Stimulated activated CD8-positive, alpha-beta memory T cell treated with anti-CD3 and anti-CD28 coated beads, Interleukin-2, amount 100 ng/mL, for 1 hour (primary cell): ENCODE measurements at places on chromosomes 16 and 17.

DNA sequence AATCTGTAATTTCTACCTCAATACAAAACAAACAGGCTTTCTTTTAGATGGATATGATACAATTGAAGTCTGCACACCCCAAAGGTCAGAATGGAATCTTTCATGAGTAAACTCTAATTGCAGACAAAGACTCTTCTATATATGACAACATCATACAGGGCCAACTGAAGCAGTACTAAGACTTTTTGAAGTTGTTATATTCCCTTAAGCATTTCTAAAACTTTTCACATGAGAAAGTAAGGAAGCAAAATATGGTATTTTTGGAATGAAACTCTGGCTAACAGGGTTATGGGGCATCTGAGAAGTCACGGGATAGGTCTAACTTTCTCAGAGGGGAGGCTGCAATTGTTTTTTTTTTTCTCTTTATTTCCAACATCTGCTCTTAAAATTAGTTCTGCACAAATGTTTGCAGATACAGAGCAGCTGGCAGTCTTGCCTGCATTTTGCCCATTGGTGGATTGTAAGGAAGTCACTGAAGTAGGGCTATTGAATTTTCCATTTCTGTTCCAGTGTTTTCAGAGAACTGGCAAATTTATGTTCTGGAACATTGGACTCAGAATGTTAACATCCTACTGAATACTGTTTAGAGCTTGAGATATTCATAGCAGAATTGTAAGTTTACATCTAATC lies 59.1 kb downstream of the SSH2 start:
- no peak for DNase-seq

DNA sequence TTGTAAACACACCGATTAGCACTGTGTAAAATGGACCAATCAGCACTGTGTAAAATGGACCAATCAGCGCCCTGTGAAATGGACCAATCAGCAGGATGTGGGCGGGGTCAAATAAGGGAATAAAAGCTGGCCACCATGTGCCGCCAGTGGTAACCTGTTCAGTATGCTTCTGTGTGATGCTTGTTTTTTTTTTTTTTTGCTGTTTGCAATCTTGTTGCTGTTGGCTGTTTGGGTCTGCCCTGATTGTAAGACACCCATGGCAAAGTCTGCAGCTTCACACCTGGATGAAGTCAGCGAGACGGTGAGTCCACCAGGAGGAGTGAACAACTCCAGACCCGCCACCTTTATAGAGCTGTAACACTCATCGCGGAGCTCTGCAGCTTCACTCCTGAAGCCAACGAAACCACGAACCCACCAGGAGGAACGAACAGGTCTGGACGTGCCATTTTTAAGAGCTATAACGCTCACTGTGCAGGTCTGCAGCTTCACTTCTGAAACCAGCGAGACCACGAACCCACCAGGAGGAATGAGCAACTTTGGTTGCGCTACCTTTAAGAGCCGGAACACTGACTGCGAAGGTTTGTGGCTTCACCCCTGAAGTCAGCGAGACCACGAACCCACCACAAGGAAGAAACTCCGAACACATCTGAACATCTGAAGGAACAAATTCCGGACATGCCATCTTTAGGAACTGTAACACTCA lies 85.0 kb upstream of the MED9 start:
- DNase-seq, result no peak

- no peak for DNase-seq
Observed at GRCh38 chr16:53369921-53370320, 64.3 kb upstream of the RBL2 start.

DNA sequence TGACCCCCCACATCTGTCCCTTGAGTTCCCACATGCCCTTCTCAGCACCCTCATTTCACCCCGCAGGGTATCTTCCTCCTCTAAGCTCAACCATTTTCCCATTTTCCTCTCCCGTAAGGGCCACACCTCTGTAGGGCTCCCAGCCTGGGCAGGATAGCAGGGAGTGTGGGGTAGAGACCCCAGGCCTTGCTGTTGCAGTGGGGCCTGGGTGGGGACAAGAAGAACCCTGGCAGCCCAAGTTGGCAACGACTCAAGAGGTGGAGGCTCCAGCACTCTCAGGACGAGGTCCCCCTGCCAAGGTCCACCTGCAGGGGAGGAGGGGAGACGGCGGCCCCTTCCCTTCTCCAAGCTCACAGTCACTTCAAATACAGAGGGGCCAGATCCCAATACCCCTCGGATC lies 2.0 kb upstream of the TMEM92 start:
- DNase-seq, result no peak

DNA sequence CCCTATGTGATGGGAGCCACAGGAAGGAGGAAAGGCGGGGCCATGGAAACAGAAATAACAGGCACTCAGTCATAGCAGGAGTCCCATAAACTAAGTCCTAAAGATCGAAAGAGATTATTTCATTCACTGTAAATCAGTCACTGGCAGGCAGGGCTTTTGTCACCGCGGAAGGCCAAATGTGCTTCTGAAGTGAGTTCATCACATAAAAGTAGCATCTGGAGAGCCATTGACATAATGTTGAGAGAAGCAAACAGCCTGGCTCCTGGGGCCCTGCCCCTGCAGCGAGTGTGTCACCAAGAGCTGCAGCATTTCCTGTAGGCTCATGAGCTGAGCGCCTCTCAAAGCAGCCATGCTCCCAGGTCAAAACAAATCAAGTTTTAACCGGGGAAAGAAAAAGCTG lies 476.2 kb downstream of the HAPSTR1 start:
- DNase-seq, result no peak

- no peak for DNase-seq
Observed at GRCh38 chr17:18257982-18258355, 569 bp downstream of the FLII start.

DNA sequence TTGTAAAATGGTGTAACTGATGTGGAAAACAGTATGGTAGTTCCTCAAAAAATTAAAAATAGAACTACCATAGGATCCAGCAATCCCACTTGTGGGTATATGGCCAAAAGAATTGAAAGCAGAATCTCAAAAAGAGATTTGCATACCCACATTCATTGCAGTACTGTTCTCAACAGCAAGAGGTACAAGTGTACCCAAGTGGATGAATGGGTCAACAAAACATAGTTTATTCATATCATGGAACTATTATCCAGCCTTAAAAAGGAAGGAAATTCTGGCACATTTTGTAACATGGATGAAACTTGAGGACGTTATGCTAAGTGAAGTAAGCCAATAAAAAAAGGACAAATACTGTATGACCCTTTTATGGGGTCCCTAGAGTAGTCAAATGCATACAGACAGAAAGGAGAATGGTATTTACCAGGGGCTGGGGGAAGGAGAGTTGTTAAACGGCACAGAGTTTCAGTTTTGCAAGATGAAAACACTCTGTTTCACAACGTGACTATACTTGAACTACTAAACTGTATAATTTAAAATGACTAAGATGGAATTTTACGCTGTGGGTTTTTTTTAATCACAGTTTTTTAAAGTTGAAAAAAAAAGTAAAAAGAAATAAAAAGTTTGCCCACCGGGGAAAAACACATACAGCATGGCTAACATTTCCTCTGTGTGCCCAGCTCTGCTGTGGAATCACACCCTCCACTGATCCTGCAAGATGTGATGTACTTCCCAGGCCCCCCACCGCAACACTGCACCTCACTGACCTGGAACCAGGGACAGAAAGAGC lies 6.1 kb downstream of the TVP23A start:
- DNase-seq, result no peak

- peak; percentile 66 for DNase-seq
Observed at GRCh38 chr16:27179500-27180072, 23.7 kb upstream of the KDM8 start.

GRCh38 chr17:61877837-61878236 lies 14.5 kb upstream of the BRIP1 start:
- no peak for DNase-seq

- DNase-seq, result no peak
Observed at GRCh38 chr17:79852748-79853147, 13.5 kb upstream of the CBX4 start.

DNA sequence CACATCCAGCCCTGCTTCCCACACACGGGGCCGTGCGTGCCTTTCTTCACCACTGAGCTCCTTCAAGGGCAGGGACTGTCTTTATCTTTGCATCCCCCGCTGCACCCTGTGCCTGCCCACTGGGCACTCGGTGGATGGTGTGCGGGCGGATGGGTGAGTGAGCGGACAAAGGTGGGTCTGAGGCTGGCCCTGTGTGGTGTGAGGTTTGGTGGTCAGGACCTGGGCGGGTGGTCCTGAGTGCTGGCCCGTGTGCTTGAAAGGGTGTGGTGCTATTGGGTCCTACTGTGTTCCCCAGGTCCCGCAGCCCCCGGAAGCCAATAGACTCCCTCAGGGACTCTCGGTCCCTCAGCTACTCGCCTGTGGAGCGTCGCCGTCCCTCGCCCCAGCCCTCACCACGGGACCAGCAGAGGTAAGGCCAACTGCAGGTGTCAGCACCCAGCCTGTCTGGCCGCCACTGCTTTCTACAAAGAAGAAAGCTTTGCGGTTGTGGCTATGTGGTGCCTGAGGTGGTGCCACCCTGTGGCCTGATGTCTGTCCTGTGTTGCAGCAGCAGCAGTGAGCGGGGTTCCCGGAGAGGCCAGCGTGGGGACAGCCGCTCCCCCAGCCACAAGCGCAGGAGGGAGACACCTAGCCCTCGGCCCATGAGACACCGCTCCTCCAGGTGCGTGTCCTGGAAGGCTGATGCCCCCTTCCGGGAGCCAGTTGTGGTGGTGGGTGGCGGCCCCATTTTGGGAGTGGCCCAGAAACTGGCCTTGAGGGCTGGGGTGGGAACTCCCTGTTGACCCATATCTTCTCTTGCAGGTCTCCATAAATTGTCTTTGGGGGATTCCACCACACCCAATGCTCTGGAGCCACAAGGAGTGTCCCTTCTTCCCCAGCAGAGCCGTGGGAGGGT lies 6.8 kb downstream of the ELOB start:
- no peak for DNase-seq

DNA sequence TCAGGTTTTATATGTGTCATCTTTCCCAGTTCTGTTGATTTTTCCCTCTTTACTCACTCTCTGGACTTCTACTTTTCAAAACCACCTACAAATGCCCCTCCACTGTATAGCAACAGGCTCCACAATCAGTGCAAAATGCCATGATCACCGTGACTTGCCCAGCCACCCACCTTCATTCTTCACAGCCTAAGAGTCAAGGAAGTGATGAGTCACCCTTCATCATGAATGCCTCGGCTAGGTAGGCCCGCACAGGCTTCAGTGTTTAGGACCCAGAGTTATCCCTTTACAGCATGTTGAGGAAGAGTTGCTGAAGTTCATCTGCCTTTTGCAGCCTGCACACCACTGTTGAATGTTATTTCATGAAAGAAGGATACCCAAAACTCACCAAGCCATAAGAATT lies 158.6 kb downstream of the PMP22 start:
- DNase-seq, result no peak

DNA sequence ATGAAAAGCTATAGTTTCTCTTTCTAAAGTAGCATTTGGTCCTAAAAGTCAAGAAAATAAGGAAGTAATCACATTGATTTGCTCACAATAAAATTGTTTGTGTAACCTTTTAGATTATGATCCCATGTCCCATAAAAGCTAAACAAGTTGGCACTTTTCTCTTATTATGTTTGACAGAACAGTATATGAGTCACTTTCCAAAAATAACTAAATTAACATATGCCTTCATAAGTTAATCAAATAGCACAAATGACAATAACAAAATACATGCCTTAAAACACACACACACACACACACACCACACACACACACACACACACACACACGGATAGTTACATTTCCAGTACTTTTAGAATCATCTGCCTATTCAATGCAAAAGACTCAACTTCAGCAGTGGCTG lies 2.8 kb downstream of the MED13 start:
- no peak for DNase-seq
